ENCODE measurements at places on chromosomes 12 and 14.
A peak's percentile ranks its signal among the peaks of the same experiment; 100 is the strongest.

DNA sequence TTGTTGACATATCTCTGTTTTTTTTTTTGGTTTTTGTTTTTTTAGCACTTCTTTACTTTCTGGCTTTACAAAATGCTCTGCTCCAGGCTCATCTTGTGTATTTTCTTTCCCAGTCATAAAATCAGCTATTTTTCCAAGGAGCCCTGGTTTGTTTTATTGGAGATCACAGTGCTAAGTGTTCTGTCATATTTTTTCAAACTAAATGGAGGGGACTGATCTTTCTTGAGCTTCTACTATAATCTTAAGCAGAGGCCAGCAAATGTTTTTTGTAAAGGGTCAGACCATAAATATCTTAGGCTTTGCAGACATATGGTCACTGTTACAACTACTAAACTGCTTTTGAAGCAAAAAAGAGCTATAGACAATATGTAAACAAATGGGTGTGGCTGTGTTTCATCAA is 30.6 kb upstream of the LIN7A start:
- DNase-seq = no peak

- no peak for DNase-seq
These were observed 2.2 kb downstream of the BTBD7 start for GRCh38 chr14:93330609-93331000.

- DNase-seq = no peak
These were observed 450.6 kb downstream of the DPF3 start for GRCh38 chr14:72443256-72443655.

DNA sequence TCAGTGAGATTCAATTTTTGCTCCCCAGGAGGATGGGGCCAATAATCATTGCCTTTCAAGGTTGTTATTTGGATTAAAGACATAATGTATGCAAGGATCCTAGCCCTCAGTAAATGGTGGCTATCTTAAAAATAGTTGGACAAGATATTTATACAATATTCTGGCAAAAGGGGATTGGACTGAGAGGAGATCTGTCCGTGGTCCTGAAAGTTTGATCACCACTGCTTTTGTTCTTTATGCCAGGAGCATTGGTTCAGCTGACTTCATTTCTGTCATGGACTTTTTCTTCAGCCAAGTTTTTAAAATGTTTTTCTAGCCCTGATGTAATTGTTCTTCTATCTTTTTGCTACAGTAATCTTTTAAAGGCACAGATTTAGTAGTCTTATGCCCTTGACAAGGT is 70.2 kb upstream of the TCL1A start:
- no peak for DNase-seq

DNA sequence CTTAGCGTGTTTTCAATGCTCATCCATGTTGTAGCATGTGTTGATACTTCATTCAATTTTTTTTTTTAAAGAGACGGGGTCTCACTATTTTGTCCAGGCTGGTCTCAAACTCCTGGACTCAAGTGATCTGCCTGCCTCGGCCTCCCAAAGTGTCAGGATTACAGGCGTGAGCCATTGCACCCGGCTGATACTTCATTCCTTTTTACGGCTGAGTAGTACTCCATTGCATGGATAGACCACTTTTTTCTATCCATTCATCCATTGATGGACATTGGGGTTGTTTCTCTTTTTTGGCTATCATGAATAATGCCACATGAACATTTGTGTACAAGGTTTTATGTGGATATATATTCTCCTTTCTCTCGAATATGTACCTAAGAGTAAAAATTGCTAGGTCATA is 1.2 kb downstream of the P2RX7 start:
- no peak for DNase-seq

GRCh38 chr12:46124848-46125619 is 134.7 kb upstream of the SCAF11 start:
- peak; percentile 54 for DNase-seq

DNA sequence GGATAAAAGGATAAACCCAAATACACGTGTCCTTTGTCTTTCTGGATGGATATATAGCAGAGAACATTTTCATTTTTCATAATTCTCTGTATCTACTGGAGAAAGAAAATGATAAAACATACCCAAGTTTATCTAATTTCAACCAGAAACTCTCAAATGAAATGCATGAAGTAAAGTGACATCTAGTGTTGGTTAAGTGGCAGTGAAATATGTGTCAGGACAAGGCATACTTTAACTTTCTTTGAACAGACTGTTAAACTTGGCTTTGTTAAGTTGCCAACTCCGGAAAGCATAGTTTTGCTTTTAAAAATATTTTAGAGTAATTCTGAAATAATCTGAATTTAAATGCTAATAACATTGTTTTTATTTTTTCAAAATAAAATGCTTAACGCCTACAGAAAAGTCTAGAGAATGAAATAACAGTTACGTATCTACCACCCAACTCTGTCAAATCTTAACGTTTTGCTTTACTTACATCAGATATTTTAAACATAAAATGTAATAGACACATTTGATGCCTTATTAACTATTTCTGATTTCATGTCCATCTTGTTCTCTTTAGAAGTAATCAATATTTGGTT is 25.2 kb upstream of the NTN4 start:
- no peak for DNase-seq

DNA sequence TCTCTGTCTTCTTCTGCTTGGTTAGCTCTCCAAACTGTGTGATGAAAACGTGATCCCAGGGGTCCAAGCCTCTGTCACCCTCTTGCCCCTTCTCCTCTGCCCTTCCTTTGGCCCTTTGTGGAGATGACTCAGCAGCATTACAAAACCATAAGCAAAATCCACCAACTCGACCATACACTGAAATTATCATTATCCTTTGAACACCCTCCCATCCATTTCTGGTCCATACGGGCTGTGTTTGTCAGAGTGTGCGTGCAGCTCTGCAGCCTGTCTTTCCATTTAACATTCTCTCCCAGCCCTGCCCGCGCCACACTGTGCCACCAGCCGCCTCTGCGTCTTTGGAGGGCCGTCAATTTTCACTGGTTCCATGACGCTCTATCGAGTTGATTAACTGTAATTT is 69.2 kb downstream of the SLC25A47 start:
- no peak for DNase-seq

DNA sequence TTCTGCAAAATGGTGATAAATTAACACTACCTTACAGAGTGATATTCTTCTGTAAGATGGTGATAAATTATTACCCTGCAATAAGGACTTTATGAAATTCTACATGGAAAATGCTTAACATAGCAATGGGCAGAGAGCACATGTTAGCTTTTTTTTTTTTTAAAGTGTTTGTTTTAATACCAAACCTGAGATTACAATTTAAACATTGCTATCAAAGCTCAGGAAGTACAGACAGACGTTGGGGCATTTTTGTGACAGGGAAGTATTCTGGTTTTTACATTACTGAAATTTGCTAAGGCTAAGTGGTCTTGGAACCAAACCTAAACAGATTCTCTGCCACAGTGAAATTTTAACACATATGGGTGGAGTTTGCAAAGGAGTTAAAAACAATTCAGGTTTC is 133.1 kb downstream of the FGD4 start:
- DNase-seq = no peak

GRCh38 chr14:24789378-24789884 is 155.4 kb upstream of the GZMB start:
- no peak for DNase-seq

DNA sequence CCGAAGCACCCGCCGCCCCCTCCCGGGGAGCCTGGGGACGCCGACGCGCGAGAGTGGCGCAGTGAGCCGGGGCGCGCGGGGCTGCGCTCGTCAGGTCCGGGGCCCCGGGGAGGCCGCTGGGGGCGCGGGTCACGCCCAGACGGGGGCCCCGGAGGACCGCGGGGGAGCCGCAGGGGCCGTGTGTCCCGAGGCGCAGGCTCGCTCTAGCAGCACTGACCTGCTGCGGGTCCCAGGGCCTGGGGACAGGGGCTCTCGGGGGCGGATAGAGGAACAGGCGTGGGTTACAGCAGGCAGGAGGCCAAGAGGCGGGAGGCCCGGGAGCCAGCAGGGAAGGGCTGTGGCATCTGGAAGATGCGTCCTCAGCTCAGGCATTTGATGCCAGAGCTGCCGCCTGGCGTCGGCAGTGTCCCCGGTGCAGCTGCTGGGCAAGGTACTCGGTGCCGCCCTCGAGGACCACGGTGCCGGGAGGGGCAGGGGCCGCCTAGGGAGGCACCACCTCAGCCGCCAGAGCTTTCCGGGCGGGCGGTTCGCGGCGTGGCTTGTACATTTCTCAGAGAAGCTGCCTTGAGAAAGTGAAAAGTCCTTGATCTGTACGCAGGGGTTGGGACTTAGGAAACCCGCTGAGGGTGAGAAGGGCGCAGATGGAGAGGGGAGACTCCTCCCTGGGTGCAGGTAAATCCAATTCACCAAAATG is 1.2 kb downstream of the WNT5B start:
- DNase-seq = no peak
